Kidney epithelial cell (primary cell): ENCODE measurements at places on chromosomes 7 and 10.

DNA sequence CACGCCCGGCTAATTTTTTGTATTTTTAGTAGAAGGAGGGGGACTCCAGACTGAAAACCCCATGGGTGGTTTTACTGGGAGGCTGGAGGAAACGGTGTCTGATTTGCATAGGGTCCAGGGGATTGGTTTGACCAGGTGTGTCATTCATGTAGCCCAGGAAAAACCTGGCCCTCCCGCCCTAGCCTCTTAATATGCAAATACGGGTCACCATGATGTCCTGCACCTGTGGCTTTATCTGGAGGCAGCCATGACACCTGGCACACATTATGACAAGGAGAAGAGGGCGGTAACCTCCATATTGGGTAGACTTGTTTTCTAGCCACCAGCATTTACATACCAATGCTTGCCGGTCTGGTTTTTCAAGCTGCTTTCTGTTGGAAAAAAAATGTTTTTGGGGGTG lies 68.0 kb downstream of the TRIL start:
- DNase-seq, result no peak

- peak; percentile 82 for DNase-seq
Measured at GRCh38 chr7:1555046-1555812, 776 bp downstream of the TMEM184A start.

DNA sequence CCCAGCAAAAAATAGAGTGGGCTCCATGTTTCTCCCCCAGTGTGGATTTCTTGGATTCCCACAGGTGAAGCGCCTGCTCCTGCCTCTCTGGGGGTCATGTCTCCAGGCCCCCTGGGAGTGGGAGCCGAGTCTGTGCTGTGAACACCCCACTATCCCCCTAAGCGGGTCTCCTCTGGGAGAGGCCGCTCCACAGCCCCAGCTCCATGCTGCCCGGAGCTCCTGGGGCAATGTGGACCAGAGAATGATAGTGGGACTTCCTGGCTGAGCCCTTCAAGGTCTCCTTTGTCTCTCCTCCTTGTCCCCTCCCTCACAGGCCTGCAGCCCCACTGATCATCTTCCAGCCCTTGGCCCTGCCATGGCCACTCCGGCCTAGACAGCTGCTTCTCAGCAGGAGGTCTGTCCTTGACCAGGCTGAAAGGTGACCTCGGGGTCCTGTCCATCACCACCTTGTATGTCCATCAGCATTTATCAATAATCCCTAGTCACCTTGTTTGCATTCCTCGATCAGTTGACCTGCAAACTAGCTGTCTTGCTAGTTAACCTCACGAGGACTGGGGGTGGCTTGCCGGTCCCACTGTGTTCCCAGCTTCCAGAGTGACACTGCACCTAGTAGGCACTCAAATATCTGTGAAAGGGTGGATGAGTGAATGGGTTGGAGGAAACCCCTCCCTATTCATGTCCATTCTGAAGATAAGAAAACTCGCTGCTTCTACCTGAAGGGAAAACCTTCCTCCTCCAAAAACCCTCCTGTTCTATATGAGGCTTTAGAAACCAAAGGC lies 776 bp upstream of the CALML3 start:
- DNase-seq, result no peak

DNA sequence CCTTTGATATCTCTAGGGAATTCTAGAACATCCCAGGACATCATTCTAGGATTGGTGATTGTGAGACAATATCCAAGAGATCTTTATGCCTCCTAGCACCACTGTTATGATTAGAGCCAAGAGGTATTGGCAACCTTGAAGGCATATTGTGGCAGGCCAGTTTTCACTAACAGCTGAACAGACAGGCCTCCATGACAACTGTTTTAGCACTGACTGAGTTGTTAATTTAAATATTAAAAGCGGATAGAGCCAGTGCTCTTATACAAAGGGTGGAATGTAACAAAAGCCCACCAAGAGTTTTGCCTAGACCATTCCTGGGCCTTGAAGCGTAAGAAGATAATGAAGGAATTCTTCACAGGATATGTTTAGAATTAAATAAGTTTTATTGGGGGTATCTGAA lies 131.9 kb downstream of the DGKB start:
- DNase-seq, result no peak

- no peak for DNase-seq
Measured at GRCh38 chr7:98278936-98279335, 2.5 kb upstream of the BRI3 start.

DNA sequence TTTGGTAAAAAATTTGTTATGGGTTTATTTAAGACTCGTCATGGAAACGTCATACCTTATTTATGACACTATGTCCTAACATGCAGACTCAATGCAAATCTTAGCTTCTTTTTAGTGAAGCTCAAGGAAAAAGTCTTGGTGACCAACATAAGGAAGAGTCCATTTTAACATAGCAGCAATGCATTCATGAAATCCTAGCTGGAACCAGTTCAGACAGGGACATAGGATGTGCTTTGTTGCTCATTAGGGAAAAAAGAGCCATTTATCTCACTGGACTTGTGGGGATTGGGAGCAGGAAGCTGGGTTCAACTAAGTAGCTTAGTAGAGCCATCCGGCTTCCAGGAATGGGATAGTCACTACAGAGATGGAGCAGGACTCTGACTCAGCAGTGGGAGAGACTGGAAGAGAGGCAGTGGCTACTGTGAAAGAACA lies 100.7 kb upstream of the DKK1 start:
- no peak for DNase-seq

- DNase-seq, result no peak
Measured at GRCh38 chr10:102397222-102398171, 2.0 kb downstream of the NFKB2 start.

DNA sequence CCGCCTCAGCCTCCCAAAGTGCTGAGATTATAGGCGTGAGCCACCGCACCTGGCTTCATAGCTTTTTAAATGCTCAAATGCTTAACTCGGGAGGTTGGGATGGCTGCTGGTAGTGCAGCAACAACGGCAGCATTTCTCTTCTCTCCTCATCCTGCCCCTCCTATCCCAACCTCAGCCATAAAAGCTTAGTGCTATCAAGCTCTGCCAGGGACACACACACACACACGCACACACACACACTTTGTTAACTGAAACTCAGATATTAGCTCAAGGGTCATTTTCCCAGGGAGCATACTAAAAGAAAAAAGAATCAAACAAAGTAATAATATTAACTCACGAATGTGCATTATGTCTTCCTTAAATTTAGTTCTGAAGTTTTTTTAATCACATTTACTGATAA lies 63.0 kb upstream of the HPS1 start:
- DNase-seq, result no peak

GRCh38 chr10:11205030-11205772 lies 187.5 kb downstream of the CELF2 start:
- DNase-seq, result peak; percentile 14

GRCh38 chr10:97319671-97320479 lies 804 bp downstream of the FRAT1 start:
- DNase-seq, result no peak

GRCh38 chr7:151850491-151851124 lies 26.3 kb downstream of the PRKAG2 start:
- no peak for DNase-seq

- no peak for DNase-seq
Measured at GRCh38 chr7:133854739-133855138, 272.4 kb upstream of the LRGUK start.

- DNase-seq, result peak; percentile 34
Measured at GRCh38 chr7:17041324-17041723, 159.5 kb upstream of the AGR3 start.

DNA sequence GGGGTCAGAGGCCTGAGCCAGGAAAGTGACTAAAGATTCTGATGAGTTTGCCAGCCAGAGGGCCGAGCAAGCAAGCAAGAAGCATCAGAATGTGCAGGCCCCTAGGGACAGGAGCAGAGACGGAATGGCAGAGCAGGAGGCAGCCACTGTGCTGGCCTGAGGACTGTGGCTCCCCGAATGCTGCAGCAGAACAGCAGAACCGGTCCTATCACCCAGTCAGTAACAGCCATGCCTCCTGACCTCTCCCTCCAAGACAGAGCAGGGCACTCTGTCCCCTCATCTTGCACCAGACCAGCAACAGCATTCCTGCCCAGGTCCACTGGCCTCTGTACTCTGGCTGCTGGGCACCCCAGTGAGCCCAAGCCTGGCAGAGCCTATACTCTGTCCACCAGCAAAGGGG lies 85.9 kb downstream of the ARHGAP22 start:
- DNase-seq, result no peak

DNA sequence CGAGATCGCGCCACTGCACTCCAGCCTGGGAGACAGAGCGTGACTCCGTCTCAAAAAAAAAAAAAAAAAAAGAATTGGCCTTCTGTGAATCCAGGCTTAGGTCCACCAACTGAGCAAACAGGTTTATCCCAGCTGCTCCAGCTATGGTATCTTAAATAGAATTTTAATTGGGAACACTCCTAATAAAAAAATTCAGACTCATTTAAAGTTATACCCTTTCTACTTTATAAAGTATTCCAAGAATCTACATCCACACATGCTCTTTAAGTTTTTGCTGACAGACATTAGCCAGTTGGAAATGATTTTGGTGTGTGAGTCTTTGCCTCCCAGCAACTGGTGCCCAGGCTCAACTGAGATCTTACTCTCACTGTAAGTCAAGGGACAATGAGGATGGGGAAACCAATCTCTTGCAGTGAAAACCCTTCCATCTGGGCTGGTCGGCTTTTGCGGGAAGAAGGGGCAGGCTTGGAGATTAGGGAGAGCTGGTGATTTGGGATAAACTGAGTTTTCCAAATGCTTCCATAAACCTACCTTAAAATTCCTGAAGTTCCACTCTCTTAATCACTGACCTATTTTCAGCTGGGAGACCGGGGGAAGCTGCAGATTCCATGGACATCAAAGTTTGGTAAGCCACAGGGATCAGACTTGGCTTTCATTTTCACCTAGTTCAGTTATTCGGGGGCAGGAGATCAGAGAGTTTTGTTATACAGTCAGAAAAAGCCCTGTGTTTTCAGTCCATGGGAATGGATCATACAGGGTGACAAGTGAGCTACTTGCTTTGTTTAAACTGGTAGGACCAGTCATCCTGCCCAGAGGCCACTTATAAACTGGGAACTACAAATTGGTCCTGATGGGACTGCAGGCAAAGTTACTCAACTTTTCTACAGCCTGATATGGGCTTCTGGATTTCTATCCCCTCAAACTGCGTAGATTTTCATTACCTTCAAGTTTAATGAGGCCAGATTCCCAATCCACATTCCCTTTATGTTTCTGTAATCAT lies 89.3 kb upstream of the ZNF746 start:
- no peak for DNase-seq

DNA sequence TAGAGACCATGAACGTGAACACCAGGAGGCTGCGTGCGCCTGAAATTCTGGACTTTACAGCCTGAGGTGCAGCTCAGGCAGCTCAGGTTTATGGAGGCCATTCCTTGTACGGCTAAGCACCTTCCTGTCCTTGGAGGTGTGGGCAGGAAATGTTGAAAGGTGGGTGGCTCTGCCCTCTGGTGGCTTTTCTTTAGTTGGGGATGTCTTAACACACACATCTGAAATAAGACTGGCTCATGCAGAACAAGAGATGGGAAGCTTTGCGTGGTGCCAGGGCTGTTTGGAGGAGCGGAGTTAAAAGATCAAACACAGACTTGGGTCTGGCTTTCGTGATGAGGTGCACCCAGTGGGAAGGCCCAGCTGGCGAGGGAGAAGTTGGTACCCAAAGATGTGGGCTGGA lies 64.1 kb downstream of the DOCK1 start:
- DNase-seq, result no peak

- DNase-seq, result no peak
Measured at GRCh38 chr10:28806951-28807759, 129.8 kb downstream of the BAMBI start.

- DNase-seq, result no peak
Measured at GRCh38 chr7:128066858-128067257, 35.6 kb upstream of the LRRC4 start.

DNA sequence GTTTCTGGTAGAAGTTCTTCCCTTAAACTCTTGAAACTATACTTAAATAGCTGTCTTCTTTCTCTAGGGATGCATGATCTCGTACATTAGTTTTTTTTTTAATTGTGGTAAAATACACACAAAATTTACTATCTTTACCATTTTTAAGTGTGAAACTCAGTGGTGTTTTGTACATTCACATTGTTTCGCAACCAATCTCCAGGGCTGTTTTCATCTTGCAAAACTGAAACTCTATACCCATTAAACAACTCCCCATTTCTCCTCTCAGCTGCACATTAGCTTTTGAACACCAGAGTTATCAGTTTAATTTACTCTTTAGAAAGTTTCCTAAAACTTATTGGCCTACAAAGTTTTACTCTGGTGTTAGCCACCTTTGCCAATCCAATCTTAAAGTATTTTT lies 45.5 kb upstream of the PRKAR2B start:
- no peak for DNase-seq

- no peak for DNase-seq
Measured at GRCh38 chr7:151518105-151518946, 1.4 kb downstream of the RHEB start.

GRCh38 chr10:71454347-71454746 lies 57.6 kb downstream of the CDH23 start:
- DNase-seq, result no peak

DNA sequence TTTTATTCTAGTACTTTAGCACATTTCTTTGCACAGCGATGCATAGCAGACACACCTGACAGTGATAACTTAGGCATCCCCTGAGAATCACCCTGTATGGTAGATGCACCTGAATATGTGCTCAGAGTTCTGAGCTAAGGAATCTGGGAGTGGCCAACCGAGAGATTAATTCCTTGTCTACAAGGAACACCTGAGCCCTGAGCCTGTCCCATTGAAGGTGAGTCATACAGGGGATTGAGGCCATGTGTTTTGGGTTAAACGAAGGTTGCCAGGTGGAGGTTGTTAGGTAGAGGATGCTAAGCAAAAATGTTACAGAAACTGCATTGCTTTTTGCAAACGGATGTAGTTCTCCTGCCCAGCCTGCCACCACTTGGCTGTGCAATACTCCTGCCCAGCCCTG lies 128.9 kb downstream of the AMPH start:
- no peak for DNase-seq
